Fibroblast of skin of abdomen (primary cell): ENCODE measurements at places on chromosomes 16 and 17.

DNA sequence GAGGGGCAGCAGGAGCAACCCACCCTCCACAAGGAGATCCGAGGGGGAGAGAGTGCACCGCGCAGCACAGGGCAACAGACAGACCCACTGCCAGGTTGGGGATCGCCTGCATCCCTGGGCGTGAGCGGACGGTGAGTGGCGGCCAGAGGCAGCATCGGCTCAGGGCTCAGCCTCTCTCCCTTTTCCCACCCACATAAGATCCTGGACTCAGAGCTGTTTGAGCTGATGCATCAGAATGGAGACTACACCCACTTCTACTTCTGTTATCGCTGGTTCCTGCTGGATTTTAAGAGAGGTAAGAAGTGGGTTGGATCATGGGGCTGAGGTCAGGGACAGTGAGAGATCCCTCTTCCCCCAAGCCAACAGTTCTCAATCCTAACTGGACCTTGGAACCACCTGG is 23.2 kb downstream of the MNT start:
- no peak for DNase-seq

- peak; percentile 13 for DNase-seq
Observed at GRCh38 chr16:58733248-58733670, 857 bp downstream of the GOT2 start.

- no peak for DNase-seq
Observed at GRCh38 chr16:88569614-88569984, 604 bp upstream of the ZC3H18 start.

- DNase-seq = no peak
Observed at GRCh38 chr17:21020622-21021021, 22.2 kb downstream of the USP22 start.
